ENCODE measurements at places on chromosomes 13 and 19.

GRCh38 chr19:18717601-18718000 lies 34.1 kb downstream of the CRTC1 start:
- no peak for DNase-seq

DNA sequence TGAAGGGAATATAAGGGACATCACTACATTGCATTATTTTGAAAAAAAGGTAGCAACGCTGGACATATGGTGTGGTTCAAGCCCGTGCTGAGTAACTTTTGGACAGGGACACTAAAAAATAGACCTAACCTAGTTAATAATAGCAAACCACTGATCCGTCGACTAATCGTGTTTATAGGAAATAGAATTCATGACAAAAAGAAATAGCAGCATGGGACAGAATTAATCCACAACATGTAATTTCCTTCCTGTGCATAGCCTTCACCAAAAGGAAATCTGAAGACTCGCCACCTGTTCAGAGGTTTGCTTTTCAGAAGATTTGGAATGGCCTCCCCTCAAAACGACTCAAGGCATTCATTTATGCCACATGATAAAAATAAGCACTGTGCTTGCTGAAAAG lies 128.7 kb downstream of the FGF14 start:
- no peak for DNase-seq

GRCh38 chr13:111241006-111241755 lies 79.3 kb upstream of the TEX29 start:
- no peak for DNase-seq

DNA sequence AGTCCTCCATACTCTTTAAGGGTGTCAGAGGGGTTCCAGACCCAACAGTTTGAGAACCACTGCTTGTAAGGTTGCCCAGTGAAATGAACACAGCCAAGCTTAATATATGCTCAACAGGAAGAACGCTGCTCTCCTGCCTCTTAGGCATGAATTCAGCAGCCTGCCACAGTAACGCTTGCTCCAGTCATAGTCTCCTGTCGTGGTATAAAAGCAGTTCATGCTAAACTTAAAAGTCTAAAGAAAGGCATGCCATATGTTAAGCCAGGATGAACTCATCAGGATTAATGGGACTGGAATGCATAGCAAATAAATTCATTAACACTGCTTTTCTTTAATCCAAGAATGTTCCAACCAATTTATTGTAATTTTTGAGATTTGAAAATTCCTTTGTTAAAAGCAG lies 38.7 kb downstream of the SLC7A1 start:
- DNase-seq = no peak

DNA sequence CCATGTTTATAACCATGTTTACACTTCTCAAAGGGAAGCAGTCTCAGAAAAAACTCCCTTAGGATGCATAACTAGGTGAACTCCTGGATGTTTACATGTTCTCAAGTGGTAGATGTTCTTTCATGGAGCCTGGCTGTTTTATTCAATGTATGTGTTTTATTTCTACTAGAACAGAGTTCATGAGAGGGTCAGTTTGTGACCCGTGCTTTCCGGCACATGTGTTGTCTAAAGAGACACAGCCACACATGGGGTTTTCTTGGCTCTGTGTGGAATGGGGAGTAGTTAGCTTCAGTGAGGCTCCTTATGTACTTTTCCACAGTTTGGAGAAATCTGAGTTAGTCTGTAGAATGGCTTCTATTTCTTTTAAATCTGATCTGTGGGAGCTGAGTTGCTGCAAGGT lies 60.9 kb downstream of the ATP8A2 start:
- no peak for DNase-seq

GRCh38 chr13:63774133-63774532 lies 2358.5 kb upstream of the PCDH20 start:
- DNase-seq = no peak

- DNase-seq = no peak
Measured at GRCh38 chr13:43652760-43653159, 134.0 kb downstream of the ENOX1 start.

Measured in stimulated activated CD8-positive, alpha-beta memory T cell treated with anti-CD3 and anti-CD28 coated beads, Interleukin-15, amount 100 ng/mL, for 48 hours (primary cell).